ENCODE measurements at places on chromosomes 11 and 22.

GRCh38 chr11:134533511-134533910 is 121.5 kb upstream of the B3GAT1 start:
- no peak for DNase-seq

- peak; percentile 96 for DNase-seq
These were observed at the start of gene USP47 for GRCh38 chr11:11841723-11842420. TSS of gene USP47 (plus strand) at chr11:11841972. CDS start at chr11:11842186, 214 bp downstream.

DNA sequence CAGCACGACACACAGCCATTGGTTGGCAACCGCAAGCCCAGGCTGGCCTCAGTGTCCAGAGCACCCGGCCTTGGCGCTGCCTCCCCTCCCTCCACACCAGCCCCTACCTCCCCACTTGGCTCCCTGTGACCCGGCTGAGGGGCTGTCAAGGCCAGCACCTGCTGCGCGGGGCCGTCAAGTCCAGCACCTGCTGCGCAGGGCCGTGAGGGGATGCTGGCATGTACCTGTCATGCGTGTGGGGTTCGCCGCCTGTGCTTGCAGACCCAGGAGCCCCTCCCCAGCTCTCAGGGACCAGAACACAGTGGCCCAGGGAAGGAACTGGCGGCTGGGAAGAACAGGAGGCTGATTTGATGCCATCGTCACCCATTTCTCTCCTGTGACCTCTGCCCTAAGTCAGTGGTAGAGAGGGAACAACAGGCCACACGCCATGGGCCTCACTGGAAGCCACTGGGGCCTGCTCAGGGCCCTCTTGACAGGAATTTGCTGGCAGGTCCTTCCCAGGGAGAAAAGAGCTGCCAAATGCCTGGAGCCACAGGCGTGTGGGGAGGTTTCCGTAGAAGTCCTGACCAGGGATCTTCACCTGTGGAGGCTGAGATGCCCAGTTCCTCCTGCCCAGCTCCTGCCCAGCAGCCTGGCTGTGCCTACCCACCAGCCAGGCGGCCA is 37.6 kb downstream of the TBX1 start:
- DNase-seq, result no peak

GRCh38 chr22:20247010-20247505 is 21.1 kb downstream of the RTN4R start:
- peak; percentile 23 for DNase-seq

DNA sequence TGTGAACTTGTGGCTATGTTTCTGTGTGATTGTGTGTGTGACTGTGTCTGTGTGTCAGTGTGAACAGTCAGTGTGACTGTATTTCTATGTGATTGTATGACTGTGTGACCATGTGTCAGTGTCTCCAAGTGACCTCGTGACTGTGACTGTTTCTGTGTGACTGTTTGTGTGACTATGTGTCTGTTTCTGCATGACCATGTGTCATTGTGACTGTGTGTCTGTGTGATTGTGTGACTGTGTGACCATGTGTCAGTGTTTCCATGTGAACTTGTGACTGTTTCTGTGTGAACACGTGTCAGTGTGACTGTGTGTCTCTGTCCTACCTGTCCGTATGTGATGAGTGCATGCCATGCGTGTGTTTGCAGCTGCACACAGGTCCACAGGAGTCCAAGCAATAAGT is 8.8 kb upstream of the PKNOX2 start:
- no peak for DNase-seq

DNA sequence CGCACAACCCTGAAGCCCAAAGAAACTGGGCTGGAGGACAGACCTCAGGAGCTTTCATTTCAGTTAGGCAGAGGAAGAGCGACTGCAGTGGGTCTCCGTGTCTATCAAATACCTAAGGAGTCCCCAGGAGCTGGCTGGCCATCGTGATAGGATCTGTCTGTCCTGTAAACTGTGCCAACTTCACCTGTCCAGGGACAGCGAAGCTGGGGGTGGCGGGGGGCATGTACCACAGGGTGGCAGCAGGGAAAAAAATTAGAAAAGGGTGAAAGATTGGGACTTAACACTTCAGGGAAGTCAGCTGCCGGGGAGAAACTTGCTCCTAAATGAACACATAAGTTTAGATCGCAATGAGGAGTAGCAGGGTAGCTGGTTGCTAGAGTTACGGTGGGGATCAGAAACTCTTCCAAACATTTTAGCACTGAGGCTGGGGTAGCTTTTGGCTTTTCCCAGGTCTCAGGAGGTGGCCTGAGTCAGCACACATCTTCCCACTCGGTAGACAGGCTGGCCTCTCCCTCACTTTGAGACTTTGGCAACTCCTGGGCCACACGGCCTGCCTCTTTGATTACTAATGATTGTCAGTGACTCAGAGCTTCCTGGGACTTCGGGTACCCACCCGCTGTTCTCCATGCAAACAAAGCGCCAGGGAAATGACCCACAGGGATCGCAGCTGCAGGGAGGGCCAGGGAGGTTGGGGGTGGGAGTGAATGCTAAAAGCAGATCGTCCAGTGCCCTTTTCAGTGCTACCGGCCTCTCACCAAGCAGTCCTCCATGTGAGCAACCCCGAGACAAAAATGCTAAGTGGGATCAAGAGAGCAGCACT is 2.9 kb upstream of the MTFP1 start:
- peak; percentile 82 for DNase-seq

DNA sequence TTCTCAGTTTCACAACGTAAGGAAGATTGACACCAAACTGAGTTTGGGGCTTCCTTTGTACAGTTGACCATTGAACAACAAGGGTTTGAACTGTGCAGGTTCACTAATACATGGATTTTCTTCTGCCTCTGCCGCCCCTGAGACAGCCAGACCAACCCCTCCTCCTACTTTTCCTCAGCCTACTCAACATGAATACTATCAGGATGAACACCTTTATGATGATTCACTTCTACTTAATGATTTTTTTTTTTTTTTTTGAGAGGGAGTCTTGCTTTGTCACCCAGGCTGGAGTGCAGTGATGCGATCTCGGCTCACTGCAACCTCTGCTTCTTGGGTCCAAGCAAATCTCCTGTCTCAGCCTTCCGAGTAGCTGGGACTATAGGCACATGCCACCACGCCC is 14.6 kb downstream of the RBM4 start:
- no peak for DNase-seq

GRCh38 chr11:83087035-83087434 is 15.3 kb upstream of the RAB30 start:
- DNase-seq, result no peak

- no peak for DNase-seq
These were observed 36.7 kb upstream of the PLET1 start for GRCh38 chr11:112297248-112297866.

- no peak for DNase-seq
These were observed 29.1 kb downstream of the TSPAN18 start for GRCh38 chr11:44755556-44756523.

GRCh38 chr11:64356498-64357411 is 2.2 kb upstream of the RPS6KA4 start:
- DNase-seq, result peak; percentile 74

DNA sequence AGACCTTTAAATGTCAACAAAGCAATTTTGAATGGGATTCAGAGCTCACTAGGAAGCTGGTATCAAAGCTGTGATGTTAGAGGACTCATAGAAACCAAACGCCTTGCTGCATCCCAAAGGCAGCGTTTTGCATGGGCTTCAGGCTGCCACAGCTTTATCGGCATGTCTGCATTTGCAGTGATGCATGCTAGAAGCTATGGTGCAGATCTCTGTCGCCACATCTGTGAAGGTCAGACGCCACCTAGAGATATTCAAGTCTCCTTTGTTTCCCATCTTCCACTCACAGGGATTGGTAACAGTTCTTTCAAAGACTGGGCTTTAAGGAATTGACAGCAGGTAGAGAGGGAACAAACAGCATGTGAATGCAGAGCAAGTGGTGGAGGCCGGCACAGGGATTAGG is 47.8 kb downstream of the NTM start:
- DNase-seq, result no peak

DNA sequence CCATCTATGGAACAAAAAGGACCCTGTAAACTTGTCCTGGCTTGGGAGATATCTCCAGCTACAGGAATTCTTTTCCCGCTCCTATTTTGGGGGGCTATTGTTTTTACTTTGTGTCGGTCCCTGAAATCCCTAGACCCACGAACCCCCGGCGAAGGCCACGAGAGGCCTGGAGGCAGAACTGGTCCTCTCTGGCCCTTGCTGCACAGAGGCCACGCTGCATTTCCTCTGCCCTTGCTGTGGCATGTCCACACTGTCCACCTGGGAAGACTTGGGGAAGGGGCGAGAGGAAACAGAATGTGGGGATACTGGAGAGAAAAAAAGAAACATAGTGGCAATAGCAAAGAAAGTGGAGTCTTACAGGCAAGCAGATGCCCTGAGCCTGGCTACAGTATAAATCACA is 2.3 kb upstream of the ANO1 start:
- no peak for DNase-seq

GRCh38 chr22:46013460-46014416 is 36.8 kb upstream of the WNT7B start:
- DNase-seq, result peak; percentile 92

DNA sequence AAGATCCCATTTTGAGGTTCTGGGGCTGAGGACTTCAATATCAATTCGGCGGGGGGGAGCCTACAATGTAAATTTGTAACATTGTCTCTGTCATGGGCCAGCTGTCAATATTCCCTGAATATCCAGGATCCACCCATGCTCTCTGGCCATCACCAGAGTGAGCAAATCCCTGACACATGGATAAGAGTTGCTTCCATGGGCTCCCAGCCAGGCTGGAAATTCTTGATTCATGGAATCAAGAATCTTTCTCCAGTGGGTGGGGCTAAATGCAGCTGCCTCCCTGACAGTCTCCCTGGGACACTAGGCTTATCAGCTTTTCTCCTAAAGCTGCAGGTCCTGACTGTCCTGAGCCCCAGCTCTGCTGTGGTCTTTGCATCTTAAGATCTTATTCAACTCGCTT is 86.9 kb upstream of the IGLL5 start:
- DNase-seq, result peak; percentile 57

- DNase-seq, result no peak
These were observed 35.4 kb downstream of the BIRC2 start for GRCh38 chr11:102382384-102382783.

DNA sequence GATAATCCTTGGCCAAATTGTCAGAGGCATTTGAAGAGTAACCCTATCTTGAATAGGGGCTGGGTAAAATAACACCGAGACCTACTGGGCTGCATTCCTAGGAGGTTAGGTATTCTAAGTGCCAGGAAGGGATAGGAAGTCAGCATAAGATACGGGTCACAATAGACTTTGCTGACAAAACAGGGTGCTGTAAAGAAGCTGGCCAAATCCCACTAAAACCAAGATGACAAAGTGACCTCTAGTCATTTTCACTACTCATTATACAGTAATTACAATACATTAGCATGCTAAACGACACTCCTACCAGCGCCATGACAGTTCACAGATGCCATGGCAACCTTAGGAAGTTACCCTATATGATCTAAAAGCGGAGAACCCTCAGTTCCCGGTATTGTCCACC is 964 bp upstream of the REXO2 start:
- DNase-seq, result no peak

GRCh38 chr11:117789241-117789640 is 7.8 kb downstream of the DSCAML1 start:
- DNase-seq, result no peak

DNA sequence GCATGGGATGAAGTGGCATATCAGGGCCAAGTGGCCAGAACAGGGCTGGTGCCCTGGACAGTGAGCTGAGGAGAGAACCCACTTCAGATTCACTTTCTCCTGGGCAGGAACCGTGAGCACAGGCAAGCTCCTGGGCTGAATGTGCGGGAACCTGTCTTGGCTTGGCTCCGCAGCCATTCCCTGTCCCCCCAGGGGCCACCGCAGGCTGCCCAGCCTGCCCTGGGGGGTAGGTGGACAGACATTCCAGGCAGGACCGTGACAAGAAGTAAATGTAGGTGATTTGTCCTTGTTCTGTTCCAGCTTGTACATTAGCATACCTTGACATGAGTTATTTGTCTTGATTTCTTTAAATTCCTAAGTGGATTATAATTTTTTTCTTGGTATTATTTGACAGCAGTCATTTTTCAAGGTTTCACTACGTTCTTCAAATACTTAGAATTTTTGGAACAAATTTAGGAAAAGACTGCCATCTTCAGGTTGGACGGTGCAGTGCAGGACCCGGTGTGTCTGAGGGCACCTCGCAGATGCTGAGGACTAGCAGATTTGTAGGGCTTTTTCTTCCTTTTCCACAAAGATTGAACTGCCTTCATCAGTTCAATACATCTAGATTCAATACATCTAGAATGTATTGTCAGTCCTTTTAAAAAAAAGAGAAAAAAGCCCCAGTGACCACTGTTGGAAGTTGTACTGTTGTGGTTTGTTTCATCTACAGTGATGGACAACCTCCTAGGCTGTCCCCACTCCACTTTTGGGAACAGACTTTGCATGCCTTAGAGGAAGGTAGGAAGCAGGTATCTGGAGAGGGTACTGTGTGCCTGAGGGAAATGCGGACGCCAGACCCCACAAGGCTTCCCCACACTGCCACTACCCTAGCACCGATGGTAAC is 115.1 kb upstream of the RASSF10 start:
- peak; percentile 78 for DNase-seq

DNA sequence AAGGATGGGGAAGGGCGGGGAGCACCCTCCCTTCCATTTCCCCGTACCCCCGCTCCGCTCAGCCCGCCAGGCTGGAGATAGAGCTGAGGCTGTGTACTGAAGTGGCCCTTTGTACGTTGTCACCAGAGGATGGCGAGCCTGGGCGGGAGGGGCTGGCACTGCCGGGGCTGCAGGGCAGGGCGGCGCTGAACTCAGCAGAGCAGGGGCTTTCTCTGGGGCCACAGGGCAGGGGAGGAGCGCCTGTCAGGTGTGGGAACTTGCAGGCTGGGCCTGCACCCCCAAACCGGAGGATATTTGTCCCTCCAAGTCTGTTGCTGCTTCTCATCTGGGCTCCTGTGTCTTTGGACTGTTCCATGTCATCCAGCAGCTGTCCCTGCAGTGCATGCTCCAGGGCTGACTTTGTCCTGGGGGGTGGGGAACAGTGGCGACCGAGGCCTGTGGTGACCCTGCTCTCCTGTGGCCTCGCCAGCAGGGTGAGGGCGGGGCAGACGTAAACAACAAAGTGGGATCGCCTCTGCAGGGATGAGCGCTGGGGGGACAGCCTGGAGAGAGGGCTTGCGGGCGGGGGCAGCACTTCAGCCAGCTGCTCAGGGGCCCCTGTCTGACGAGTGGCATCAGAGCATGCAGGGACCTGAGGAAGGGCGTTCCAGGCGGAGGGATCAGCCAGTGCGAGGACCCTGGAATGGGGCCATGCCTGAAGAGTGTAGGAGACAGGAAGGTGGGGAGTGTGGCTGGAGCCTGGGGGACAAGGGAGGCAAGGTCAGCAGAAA is 13.1 kb downstream of the MGAT3 start:
- DNase-seq, result peak; percentile 59

DNA sequence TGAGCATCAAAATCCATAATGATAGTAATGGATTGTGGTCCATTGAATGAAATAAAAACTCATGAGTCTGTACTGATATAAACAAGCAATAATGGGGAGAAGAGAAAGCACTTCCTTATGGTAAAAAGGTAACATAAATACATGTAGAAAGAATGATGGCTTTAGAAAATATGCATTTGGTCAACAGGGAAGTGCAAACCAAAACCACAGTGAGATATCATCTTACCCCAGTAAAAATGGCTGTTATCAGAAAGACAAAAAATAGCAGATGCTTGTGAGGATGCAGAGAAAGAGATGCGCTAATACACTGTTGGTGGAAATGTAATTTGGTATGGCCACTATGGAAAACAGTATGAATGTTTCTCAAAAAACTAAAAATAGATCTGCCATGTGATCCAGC is 6.9 kb upstream of the MMP20 start:
- no peak for DNase-seq

GRCh38 chr11:68213135-68213515 is at the start of gene KMT5B:
TSS of gene KMT5B (minus strand) at chr11:68213296. CDS start at chr11:68190076, 23,220 bp downstream.
- peak; percentile 86 for DNase-seq

All from stomach (tissue), 19 donors.